NCI-H1694 treated with DMSO at 0.1 percent for 48 hours (cell line): ENCODE measurements at places on chromosomes 2 and 18.

DNA sequence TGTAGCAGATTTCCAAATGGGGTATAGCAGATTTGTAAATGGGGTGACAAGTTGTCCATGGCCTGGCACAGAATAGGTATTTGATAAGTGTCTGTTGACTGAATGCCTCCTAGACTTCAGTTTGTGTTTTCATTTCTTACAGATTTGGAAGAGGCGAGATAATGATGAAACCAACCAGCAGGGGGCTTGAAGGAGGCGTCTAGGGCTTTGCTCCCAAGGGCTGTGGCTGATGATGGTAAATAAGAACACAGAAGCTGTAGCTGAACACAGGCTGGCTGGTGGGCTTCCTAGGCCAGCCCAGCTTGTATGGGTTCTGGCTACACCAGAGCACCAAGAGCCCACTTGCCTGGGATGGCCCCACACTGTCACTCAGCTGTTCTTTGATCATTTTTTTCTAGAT lies 19.4 kb downstream of the SFTPB start:
- no peak for DNase-seq

DNA sequence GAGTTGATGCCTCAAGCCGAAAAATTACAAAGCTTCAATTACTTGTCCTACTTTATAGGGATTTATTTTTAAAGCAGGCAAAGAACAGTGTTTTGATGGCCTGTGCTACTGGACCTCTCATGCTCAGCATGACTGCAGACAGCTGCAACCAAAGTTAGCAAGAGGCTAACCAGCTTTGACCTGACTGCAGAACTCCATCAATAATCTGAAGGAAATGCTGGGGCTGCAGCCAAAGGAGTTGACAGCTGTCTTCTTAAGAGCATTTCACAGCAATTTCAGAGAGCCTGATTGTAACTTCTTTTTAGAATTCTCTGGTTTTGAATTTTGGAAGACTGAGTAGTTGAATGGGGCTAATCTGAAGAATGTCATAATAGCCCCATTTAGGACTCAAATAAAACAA lies 46.5 kb upstream of the SESTD1 start:
- DNase-seq = no peak

GRCh38 chr2:127348426-127349000 lies 39.3 kb downstream of the MAP3K2 start:
- DNase-seq = no peak

DNA sequence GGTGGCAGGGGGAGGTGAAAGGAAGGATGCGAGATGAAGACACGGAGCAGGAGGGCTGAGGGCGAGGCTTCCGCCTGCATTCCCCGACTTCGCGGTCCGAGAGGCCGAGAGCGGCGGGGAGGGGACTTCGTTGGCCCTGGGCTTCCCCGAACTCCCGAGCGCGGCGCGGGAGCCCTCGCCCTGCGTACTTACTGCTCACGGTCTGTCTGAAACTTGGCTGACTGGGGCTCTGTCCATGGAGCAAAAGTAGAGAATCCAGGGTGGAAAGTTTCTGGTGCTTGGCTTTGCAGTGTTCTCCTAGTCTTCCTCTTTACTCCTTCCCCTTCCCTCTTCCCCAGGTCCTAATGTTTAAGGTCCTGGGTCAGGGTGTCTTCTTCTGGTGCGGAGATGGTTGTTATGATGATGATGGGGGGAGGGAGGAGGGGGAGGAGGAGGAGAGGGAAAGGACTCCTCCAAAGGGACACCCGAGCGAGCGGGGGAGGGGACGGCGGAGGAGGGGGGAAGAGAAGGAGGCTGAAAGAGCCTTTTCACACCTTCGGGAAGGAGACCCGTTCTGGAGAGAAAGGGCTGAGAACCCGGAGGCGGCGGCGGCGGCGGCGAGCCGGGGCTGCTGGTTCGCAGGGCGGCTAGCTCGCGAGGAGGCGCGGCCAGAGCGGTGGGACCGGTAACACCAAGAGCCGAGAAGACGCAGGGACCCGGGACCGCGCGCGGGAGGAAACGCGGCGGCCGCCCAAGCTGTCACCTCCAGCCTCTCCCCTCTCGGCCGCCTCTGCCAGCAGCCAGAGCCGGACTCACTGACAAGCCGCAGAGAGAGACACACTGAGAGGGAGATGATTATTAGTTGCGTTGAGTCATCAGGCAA lies at the start of gene SATB2:
Gene SATB2, minus strand, starts transcription at position 793 of the 862 bp plus-strand sequence. CDS start 1,902 bp downstream, outside the sequence.
- DNase-seq = peak; percentile 27

GRCh38 chr2:69789175-69789721 lies 40.2 kb upstream of the GMCL1 start:
- no peak for DNase-seq

DNA sequence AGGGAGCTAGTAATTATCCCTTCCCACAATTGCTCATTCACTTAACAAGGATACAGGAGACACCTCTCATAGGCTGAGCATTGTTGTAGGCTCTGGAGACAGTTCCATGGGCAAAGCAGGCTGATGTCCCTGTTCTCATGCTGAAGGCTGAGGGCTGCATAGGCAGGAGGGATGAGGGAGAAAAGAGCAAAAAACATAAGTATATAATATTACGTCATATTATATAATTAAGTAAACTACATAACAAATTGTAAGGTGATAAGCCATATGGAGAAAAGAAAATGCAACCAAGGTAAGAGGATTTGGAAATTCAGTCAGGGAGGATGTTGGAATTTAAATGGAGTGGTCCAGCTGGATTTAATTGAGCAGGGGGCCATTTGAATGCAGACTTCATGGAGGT lies 380.6 kb upstream of the ST6GAL2 start:
- no peak for DNase-seq

GRCh38 chr2:179104736-179105135 lies 54.8 kb upstream of the CCDC141 start:
- DNase-seq = no peak

DNA sequence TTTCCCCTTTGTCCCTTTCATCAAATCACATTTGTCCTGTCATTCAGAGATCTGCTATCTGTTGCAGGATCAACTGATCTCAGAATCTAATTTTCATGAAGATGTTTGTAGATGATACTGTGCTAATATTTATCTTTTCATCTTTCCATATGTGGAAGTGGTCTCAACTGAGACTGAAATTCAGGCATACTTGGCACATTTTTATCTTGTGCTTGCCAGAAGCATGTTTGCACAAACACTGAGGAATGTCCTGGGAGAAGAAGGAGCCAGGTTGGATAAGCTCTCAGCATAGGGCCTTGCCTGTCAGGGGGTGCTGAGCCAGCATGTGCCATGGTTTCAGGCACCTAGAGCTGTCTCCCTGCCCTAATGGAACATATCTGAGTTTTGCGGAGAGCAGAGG lies 24.5 kb upstream of the MMADHC start:
- no peak for DNase-seq

DNA sequence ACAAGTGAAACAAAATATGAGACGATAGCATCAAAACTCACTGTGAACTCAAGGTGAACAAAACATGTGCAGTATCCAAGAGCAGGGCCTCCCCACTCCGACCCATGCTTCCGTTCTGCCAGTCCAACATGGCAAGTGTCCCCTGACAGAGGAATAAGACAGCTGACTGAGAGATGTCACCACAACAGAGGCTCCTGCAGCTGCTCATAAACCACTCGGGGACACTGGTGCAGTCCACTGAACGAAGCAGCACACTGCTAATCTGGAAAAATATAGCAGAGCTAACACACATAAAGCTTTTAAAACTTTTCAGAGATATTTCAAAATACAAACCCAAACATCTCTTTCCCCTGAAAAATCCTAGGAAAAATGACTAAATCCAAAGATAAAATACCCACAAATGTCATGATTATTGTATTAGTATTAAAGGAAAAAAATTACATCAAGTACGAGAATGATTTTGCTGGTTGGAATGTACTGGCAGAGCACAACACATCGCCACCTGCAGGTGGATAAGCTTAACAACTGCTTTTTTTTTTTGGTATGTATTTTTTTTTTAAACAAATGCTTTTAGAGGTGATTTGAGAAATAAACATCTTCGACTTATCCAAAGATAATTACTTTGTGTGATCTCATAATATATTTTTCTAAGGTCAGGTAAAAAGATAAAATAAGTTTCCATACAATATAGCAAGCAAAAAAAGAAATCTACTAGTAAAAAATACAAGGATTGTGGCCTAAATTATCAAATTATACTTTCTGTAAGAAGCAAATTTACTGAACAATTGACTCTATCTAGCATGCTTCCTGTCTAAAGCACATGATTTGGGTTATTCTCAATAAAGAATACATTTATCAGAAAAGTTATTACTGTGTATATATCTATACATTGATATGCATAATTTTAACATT lies 18.6 kb downstream of the THADA start:
- peak; percentile 61 for DNase-seq
